ENCODE measurements at places on chromosomes 5 and 9.

- peak; percentile 93 for DNase-seq
Measured at GRCh38 chr9:110650261-110650660, 18.3 kb upstream of the MUSK start.

- no peak for DNase-seq
Measured at GRCh38 chr5:172530878-172531703, 76.8 kb upstream of the SH3PXD2B start.

DNA sequence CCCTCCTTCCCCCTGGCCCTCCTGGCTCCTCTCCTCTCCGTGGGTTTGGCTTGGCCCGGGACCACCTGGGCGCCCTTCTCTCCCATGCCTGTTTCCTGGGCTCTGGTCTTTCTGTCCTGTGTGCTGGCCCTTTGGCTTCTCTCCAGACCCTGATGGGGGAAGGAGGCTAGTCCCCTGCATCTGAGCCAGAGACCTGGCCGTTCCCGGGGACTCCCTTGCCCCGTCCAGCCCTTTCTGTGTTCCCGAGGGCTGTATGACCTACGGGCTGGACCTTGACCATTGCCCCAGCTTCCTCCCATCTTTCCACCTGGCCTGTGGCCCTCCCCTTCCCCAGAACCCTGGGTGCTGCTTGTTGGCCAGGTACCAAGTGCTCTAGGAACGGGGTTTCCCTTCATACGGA lies 8.4 kb downstream of the NELFB start:
- no peak for DNase-seq

- no peak for DNase-seq
Measured at GRCh38 chr5:135825373-135826220, 8.9 kb upstream of the SLC25A48 start.

DNA sequence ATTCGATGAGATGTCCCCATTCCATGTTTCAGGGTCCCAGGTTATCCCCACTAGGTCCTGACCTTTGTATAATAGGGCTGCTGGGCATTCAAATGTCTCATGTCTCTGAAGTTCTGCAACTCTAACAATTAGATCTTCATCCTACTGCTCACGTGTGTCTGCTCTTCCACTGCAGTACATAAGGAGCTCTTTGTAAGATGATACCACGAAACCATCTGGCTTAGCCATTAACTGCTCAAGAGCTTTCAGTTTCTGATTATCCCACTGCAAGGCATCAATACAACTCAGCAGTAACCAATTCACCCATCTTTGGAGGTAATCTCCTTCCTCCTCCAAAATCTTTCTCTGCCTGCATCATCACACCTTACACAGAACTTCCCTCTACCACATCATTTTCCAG lies 49.9 kb upstream of the PPP2CA start:
- DNase-seq = no peak

GRCh38 chr9:18947892-18948339 lies 85.1 kb downstream of the SAXO1 start:
- peak; percentile 31 for DNase-seq

DNA sequence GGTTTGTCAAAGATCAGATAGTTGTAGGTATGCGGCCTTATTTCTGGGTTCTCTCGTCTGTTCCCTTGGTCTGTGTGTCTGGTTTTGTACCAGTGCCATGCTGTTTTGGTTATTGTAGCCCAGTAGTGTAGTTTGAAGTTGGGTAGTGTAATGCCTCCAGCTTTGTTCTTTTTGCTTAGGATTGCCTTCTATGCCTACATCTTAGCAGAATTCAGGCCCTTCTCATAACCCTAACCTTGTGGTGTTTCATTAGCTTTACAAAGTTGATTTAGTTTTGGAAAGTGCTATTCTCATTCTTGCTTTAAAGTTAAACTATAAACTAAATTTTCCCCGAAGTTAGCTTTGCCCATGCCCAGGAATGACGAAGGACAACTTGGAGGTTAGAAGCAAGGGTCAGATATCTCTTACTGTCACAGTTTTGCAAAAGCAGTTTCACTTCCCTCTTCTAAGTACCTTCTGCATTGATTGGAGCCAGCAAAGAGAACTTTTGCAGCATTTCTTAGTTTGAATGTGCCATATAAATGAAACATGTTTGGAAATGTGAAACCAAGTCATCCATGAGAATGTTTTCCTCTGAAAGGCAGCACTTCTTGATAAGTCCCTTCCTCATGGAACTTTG lies 274.3 kb upstream of the DMRT1 start:
- DNase-seq = no peak

- no peak for DNase-seq
Measured at GRCh38 chr5:87266914-87267573, 639 bp upstream of the RASA1 start.

DNA sequence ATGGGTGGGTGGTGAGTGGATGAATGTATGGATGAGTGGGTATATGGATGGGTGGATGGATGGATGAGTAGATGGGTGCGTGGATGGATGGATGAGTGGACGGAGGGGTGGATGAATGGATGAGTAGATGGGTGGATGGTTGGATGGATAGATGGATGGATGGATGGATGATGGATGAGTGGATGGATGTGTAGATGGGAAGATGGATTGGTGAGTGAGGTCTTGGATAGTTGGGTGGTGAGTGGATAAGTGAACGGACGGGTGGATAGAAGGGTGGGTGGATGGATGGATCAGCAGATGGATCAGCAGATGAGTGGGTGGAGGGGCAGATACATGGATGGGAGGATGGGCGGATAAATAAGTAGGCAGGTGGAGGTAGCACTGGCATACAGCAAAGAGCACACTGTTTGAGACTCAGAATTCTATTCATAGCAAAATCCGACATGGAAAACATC lies 163.5 kb downstream of the C9orf50 start:
- no peak for DNase-seq

- DNase-seq = no peak
Measured at GRCh38 chr5:5598547-5599113, 176.2 kb downstream of the ICE1 start.

DNA sequence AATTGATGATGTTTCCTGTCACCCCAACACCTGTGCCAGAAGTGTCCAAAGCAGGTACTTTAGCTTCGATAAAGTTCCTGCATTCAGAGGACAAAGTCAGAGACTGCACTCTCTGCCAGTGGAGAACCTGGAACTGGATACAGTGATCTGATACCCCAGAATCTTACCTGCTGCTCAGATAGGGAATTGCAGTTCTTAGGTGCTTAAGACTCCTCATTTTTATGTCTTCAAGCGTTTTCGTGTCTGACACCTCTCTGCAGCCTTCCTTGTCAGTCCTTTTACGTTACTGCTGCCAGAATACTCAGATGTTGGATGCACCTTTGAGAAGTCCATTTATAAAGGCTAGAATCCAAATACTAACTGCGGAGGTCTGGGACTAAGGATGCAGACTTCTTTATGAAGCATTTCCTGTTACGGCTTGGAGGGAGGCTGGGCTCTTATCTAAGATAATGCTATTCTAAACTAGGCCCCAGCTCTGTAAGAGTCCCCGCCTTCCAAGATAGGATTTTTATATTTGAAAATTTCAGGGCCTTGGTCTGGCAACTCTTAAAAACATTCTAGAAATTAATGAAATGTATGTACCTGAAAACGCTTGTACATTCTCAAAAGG lies 1.9 kb downstream of the ISOC1 start:
- DNase-seq = no peak

DNA sequence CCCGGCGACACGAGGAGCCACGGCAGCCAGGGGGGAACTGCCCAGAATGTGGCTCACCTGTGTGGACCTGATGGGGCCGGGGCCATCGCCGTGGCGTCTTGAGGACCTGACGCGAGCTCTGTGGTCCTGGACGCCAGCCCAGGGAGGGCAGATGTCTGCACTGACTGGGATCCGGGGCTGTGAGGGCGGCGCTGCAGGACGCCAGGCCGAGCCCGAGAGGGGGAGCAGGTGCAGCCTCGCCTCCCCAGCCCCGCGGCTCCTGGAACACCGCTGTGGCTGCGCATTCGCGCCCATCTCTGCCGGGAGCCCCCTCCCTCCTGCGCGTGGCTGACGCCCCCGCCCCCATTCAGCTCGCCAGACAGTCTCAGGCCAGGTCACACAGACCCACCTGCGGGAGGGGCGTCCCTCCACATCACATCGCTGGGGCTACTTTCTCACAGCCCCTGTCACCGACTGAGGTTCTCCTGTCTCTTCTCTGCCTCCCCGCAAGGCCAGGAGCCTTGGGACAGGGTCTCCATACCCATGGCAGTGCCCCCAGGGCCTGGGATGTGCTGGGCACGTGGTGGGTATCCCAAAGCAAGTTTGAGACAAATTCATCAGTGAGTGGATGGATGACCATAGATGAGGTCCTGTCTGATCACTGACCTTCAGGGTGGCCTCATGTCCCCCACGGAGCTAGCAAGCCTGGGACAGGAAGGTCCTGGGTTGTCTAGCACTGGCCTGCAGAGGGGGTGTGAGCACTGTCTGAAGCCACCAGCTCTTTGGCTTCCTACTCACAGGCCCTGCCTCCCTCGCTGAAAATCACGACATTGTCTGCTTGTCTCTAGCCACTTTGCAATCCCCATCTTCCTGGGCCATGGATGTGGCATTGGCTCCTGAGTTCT lies 47.3 kb downstream of the RASGEF1C start:
- DNase-seq = no peak

GRCh38 chr9:114060711-114061110 lies 17.4 kb downstream of the AMBP start:
- DNase-seq = no peak

GRCh38 chr5:171714261-171714660 lies 71.4 kb upstream of the SMIM23 start:
- DNase-seq = no peak

Measured in amniotic epithelial cell (primary cell).